ENCODE measurements at places on chromosomes 6 and 20.
A peak's percentile ranks its signal among the peaks of the same experiment; 100 is the strongest.

- no peaks in the 10 kb centered on the region for H3K36me3 ChIP-seq
- H3K27ac ChIP-seq, result no peak overlapping the region
- no peak for DNase-seq
- H3K4me1 ChIP-seq, result no peaks in the 10 kb centered on the region
- H3K4me3 ChIP-seq, result no peak overlapping the region
- no peaks in the 10 kb centered on the region for H3K27me3 ChIP-seq
These were observed 327.0 kb downstream of the BMP2 start for GRCh38 chr20:7094438-7094997.

- peaks cover 61% of the 10 kb centered on the region for H3K27me3 ChIP-seq
- no peak for DNase-seq
- no peaks in the 10 kb centered on the region for H3K36me3 ChIP-seq
- no peak overlapping the region for H3K27ac ChIP-seq
- H3K4me3 ChIP-seq, result no peak overlapping the region
These were observed 44.8 kb upstream of the CTNNBL1 start for GRCh38 chr20:37649017-37649416.

GRCh38 chr20:62550087-62550632, 74.4 kb upstream of the GATA5 start:
- H3K36me3 ChIP-seq, result no peaks in the 10 kb centered on the region
- H3K4me1 ChIP-seq, result peaks cover 8% of the 10 kb centered on the region
- peak overlapping the region; percentile 34 for H3K27ac ChIP-seq
- no peak for DNase-seq
- H3K4me3 ChIP-seq, result peak overlapping the region; percentile 81

GRCh38 chr6:75626561-75626960, 24.9 kb downstream of the SENP6 start:
- no peaks in the 10 kb centered on the region for H3K27me3 ChIP-seq
- DNase-seq, result no peak

DNA sequence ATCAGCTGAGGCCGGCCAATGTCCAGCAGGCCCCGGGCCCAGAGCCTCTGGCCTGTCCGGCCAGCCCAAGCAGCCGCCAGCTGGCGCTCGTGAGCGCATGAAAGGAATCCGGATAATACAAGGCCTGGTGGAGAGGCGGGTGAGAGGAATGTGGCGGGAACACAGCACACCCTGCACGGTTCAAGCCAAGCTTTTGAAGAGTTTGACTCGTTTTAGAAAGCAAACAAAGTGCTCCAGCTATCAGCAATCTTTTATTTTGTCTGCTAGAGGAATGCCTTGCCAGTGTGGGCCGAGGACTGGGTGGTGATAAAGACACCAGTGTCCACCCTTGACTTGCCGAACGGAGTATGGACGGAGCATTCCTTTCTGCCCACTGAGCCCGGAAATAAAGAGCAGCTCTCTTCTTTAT, 9.3 kb upstream of the NEDD9 start:
- no peak overlapping the region for H3K4me3 ChIP-seq
- DNase-seq, result no peak
- no peak overlapping the region for H3K27ac ChIP-seq

DNA sequence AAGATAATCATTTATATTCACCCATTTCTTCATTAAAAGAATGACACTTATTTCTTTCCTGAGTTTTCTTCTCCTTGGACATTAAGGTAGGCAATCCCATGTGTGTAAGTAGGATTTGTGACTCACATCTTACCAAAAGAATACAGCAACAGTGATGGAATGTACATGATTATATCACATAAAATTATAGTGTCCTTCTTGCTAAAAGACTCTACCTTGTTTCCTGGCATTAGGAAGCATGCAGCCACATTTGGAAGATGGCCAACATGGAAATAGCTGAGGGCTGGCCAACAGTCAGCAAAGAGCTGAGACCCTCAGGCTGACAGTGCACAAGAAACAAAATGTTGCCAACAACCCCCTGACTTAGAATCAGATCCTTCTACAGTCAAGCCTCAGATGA, 327.9 kb upstream of the MARCKS start:
- DNase-seq, result no peak
- H3K27me3 ChIP-seq, result no peaks in the 10 kb centered on the region
- H3K4me3 ChIP-seq, result no peak overlapping the region
- peaks cover 8% of the 10 kb centered on the region for H3K4me1 ChIP-seq

GRCh38 chr6:28922004-28922820, 1.6 kb downstream of the TRIM27 start:
- no peak for DNase-seq
- H3K4me1 ChIP-seq, result peaks cover 14% of the 10 kb centered on the region
- no peaks in the 10 kb centered on the region for H3K27me3 ChIP-seq

GRCh38 chr6:6529275-6529674, 59.2 kb upstream of the LY86 start:
- no peak overlapping the region for H3K4me3 ChIP-seq
- no peak overlapping the region for H3K27ac ChIP-seq
- no peak for DNase-seq
- no peaks in the 10 kb centered on the region for H3K36me3 ChIP-seq
- peaks cover 12% of the 10 kb centered on the region for H3K27me3 ChIP-seq

- peaks cover 17% of the 10 kb centered on the region for H3K4me1 ChIP-seq
- peak overlapping the region; percentile 98 for H3K27ac ChIP-seq
These were observed 59.8 kb downstream of the IGF2R start for GRCh38 chr6:160028487-160029275.
